H9 (cell line): ENCODE measurements at places on chromosomes 3 and 15. TPM values are rescaled to one million over a fixed set of nuclear protein-coding genes. Genes with fewer than 3 reads are reported as not detected.

MORC1 gene
- total RNA-seq, result not detected in 2 replicates

DNA sequence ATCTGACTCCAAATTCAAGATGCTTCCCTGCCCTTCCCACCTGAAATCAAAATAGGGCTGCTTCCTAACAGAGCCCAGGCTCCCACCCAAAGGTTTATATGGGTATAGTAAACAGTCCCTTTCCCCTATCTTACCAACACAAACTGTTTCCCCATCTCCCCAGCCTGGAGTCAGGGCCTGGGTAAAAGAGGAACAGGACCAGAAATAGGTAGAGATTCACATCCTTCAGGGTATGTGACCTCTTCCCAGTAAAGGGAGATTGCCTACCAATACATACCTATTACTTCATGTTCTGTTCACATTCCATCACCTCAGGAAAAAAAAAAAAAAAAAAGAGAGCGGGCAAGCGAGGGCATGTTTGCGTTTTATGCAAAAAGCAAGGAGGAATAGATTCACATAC, 9.7 kb upstream of the SHF start:
- H3K27ac ChIP-seq, result no peak overlapping the region
- no peaks in the 10 kb centered on the region; the same call in 1 of the 2 replicates for H3K4me1 ChIP-seq
- no peak for DNase-seq
- H3K27me3 ChIP-seq, result no peaks in the 10 kb centered on the region

DNA sequence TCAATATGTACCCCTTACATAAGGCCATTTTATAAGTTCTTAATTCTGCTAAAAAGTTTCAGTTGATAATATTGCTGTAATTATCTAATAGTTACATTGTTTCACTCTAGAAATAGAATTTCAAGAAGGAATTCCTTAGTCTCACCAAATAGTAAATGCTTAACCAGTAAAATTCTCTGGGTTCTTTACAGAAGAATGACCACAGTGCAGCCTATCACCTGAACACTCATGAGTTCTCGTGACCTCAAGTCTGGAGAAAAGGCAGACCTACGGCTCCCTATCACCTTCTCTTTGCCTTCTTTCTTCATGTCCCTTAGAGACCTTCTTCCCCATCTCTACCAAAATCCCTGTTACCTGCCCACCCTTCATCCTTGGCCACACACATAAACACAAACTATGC, 30.9 kb downstream of the CCDC191 start:
- no peak overlapping the region for H3K4me3 ChIP-seq
- H3K27ac ChIP-seq, result no peak overlapping the region
- no peaks in the 10 kb centered on the region for H3K27me3 ChIP-seq
- H3K36me3 ChIP-seq, result no peaks in the 10 kb centered on the region

DNA sequence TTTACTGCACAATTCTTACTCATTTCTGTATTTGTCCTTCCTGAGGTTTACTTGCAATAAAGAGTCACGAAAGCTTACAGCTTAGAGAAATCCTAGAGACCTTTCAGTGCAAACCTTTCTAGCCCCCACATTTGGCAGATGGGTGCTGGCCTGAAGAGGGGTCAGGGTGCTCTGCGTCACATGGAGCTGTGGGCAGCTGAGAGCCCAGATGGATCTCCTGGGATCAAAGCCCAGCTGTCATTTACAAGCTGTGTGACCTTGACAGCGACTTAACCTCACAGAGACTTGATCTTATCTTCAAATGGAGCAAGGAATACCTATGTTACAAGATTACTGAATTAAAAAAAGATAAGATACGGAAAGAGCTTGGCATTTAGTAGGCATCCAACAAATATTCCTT, 24.0 kb upstream of the RAF1 start:
- no peaks in the 10 kb centered on the region for H3K36me3 ChIP-seq
- H3K4me1 ChIP-seq, result no peaks in the 10 kb centered on the region
- H3K4me3 ChIP-seq, result no peak overlapping the region

- no peak overlapping the region for H3K27ac ChIP-seq
- no peaks in the 10 kb centered on the region for H3K36me3 ChIP-seq
- H3K4me1 ChIP-seq, result no peaks in the 10 kb centered on the region
- H3K4me3 ChIP-seq, result no peak overlapping the region
- H3K27me3 ChIP-seq, result no peaks in the 10 kb centered on the region
These were observed 563.2 kb downstream of the GBE1 start for GRCh38 chr3:81198216-81198615.

DNA sequence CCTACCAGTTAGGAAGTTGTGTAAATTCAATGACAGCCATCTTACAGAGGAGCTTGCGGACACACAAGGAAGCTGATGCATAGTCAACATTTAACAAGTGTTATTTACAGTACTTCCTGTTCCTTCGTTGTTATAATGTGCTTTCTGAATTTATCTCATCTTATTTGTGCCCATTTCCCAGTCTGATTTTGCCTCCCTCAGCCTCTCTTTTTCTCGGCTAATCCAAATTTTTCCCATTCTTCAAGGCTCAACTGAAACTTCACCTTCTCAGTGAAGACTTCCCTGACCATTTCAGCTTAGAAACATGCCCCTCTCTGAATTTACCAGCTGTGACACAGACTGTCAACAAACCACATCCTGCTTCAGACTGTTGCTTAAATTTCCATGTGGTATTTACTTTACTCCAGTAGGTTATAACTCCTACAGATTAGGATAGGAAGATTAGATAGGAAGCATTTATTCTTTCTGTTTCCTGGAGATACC, 55.7 kb upstream of the CP start:
- no peak overlapping the region for H3K27ac ChIP-seq
- H3K4me3 ChIP-seq, result no peak overlapping the region
- H3K4me1 ChIP-seq, result no peaks in the 10 kb centered on the region; the same call in 1 of the 2 replicates
- DNase-seq, result no peak
- H3K36me3 ChIP-seq, result no peaks in the 10 kb centered on the region

- no peaks in the 10 kb centered on the region for H3K27me3 ChIP-seq
- DNase-seq, result no peak
- no peak overlapping the region for H3K27ac ChIP-seq
- H3K4me1 ChIP-seq, result no peaks in the 10 kb centered on the region
- H3K36me3 ChIP-seq, result no peaks in the 10 kb centered on the region
These were observed 420.0 kb downstream of the LPP start for GRCh38 chr3:188573956-188574355.

DNA sequence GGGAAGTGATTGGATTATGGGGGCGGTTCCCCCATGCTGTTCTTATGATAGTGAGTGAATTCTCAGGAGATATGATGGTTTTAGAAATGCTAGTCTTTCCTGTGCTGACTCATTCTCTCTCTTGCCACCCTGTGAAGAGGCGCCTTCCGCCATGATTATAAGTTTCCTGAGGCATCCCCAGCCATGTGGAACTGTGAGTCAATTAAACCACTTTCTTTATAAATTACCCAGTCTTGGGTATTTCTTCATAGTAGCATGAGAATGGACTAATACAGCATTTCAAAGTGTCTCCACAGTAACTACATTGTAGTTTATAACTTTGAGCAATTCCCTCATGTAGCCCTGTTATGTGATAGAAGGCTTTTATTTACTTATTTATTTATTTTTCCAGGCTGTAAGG, 128.8 kb upstream of the CHRNA7 start:
- H3K27me3 ChIP-seq, result no peaks in the 10 kb centered on the region
- H3K4me3 ChIP-seq, result no peak overlapping the region
- no peak overlapping the region for H3K27ac ChIP-seq
- H3K36me3 ChIP-seq, result peaks cover 3% of the 10 kb centered on the region; the same call in 1 of the 2 replicates

- no peaks in the 10 kb centered on the region for H3K36me3 ChIP-seq
- H3K4me3 ChIP-seq, result peak within 1 kb of the TSS; percentile 56
- no peaks in the 10 kb centered on the region; the same call in 1 of the 2 replicates for H3K4me1 ChIP-seq
- no peaks in the 10 kb centered on the region for H3K27me3 ChIP-seq
These were observed at the start of gene ATP2B2 for GRCh38 chr3:10505050-10505790. ATP2B2 (minus strand) TSS chr3:10505586; CDS start chr3:10449543, 56,043 bp downstream.

- H3K4me1 ChIP-seq, result no peaks in the 10 kb centered on the region; the same call in 1 of the 2 replicates
- H3K27me3 ChIP-seq, result no peaks in the 10 kb centered on the region
- H3K27ac ChIP-seq, result no peak overlapping the region
- DNase-seq, result no peak
- no peaks in the 10 kb centered on the region for H3K36me3 ChIP-seq
- H3K4me3 ChIP-seq, result no peak overlapping the region
These were observed 430.3 kb upstream of the PDZRN3 start for GRCh38 chr3:74055061-74055460.
